Adipocyte (in vitro differentiated cells): ENCODE measurements at places on chromosomes 16 and 17.

DNA sequence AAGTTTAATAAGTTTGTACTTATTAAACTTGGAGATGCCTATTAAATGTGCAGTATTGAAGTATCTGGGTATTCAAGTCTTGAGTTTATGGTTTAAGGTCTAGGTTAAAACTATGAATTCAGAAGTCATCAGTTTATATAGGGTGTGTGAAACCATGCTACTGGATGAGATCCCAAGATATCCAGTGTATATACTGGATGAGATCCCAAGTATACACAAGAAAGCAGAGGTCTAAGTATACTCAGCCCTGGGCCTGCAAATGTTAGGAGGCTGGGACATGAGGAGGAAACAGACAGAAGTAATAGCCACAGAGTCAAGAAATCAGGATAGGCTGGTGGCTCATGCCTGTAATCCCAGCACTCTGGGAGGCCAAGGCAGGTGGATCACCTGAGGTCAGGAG, 194.4 kb upstream of the AXIN2 start:
- no peak for DNase-seq

DNA sequence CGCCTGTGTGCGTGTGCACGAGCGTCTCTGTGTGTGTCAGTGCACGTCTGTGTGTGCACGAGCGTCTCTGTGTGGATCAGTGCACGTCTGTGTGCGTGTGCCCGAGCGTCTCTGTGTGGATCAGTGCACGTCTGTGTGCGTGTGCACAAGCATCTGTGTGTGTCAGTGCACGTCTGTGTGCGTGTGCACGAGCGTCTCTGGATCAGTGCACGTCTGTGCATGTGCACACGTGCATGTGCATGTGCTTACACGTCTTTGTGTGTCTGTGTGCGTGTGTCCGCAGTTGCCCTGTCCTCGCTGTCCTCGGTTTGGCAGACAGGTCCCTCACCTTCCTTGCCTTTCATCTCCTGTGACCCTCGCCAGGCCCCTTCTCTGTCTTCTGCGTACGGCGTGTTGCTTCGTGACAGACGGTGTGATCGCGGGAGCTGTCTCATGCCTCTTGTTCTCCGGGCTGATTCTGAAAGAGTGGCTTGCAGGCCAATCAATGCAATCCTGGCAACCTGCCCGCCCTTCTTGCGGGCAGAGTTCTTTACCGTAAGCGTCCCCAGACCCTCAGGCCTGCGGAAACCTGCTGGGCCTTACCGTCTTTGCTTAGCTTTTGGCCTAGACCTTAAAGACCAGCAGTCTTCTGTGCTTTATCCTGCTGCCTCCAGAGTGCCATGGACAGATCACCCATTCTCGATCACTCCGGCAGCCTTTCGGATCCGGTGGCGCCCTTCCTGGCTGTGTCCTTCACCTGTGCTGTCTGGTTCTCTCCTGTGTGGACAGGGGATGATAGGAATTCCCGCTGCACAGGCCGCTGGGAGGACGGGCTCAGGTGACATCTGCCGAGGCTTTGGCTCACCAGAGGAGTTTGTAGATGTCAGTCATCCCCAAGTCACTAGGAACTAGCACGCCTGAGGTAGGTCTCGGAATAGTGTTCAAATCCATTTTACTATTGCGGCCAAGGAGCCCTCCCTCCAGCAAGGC, 18.5 kb downstream of the MLYCD start:
- no peak for DNase-seq

- no peak for DNase-seq
Measured at GRCh38 chr17:48347177-48347576, 82.8 kb downstream of the SKAP1 start.

DNA sequence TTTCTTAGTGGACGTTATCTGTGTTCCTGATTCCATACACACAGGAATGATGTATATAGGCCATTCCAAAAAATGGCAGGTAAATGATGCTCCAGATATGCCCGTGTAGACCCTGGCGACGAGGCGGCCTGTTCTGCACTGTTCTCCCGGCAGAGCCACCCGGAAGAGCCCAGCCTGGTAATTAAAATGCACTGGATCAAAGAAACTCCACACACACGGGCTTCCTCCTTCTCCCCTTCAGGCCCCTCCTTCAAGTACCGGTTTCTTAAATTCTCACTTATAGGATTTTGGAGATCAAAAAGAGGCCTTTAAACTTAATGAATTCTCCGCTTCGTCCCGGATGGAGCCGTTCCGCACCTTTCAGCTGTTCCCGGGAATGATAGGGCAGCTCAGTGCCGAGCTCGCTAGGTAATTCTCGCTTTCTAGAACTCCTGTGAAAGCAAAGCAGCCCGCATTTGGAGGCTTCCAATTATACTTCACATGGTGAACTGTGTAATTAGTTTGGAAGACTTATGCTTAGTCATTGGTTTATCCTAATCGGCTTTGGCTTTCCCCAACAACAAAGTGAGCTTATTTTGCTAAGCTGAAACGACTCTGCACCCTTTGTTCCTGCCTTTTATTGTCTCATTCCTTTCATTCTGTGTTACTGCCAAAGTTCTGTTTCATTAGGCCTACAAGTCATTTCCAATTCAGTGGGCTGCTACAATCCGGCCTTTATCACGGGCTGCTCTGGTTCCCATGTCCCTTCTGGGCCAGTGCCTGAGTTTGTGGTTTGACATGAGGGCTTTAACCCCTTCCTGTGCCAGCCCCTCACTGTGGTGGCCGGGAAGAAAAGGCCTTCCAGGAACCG, 150.0 kb downstream of the MSI2 start:
- DNase-seq: peak; percentile 32

DNA sequence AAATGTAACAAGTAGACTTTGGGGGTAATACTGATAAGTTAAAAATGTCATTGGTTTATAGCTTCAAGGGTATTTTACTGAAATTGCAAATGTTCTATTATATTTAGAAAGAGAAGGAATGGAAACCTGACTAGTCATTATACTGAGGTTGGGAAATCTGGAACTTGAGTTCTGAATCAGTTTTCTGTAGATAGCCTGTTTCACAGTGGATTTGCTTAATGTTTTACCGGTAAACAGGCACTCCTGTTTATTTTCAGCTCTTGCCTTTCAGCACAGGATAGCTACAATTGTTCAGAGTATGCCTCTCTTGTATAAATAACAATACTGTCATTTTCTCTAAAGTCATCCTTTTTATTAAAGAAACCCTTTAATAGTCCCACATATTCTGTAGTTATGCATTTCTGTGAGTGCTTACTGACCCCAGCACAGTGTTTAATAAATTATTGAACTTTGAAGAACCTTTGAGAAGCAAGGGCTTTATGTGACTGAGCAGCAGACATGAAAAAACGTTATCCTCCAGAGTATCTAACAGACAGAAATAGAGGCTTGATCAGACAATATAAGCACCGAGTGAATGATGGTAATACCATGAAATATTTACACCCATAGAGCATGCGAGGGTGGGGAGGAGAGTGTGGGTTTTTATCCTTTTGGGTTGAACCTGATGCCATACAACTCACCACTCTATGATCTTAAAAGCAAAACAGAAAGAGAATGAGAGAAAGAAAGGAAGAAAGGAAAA, 58.2 kb downstream of the FTO start:
- DNase-seq: peak; percentile 50

GRCh38 chr16:10981697-10982216, 37.4 kb downstream of the CLEC16A start:
- peak; percentile 25 for DNase-seq

- no peak for DNase-seq
Measured at GRCh38 chr17:58331815-58332777, 3.5 kb upstream of the TSPOAP1 start.

DNA sequence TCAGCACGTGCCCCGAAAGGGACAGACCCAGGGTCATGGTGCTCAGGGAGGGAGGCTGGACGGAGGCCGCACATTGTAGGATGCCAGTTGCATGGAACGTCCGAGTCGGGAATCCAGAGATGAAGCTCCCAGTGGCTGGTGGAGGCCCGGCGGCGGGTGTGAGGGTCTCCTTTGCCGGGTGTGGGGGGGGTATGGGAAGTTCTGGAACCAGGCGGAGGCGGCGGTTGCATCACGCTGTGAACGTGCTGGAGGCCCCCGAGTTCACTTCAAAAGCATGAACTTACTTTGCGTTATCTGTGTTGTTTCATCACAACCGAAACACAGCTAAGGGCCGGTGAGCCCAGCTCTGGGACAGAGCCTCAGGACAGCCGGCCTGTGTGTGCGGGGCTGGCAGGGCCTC, 73.4 kb upstream of the GNG13 start:
- DNase-seq: no peak

DNA sequence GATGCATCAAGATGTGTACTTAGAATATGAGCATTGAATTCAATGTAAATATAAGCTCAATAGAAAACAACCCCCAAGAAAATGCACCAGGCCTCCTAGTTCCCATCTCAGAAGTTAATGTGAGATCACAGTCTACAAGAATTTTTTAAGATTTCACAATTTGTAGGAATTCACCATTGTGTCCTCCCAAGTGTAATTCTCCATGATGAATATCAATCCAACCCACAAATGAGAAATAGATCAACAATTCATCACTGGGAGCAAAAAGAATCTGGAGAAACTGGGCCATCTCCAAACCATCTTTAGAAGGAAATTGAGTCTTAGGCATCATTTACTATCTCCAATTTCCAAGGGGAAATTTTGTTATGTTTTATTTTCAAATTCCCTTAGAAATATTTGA, 310.5 kb upstream of the GOT2 start:
- DNase-seq: no peak

GRCh38 chr16:15897834-15898254, 9.4 kb upstream of the CEP20 start:
- DNase-seq: peak; percentile 63

GRCh38 chr17:80926591-80927250, 64.9 kb upstream of the CHMP6 start:
- DNase-seq: no peak

GRCh38 chr16:47134550-47134949, 9.2 kb downstream of the NETO2 start:
- no peak for DNase-seq

DNA sequence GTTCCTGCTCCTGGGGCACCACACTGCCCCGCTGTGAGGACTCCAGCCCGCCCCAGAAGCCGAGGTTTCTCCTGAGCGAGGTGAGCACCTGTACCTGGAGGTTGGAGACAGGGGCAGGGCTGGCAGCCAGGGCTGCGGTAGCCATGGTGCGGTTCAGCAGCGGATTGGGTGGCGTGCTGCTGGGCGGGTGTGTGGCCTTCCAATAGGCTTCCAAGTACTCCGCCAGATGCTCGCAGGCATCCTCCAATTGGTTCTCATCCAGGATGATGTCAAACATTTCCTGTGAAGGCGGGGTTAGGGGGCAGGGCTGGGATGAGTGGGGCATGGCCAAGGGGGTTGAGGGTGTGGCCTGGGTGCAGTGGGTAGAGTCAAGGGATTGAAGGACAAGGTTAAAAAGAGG, 11.3 kb upstream of the ARL5C start:
- DNase-seq: no peak

- no peak for DNase-seq
Measured at GRCh38 chr17:66822009-66822408, 12.9 kb upstream of the CACNG5 start.

DNA sequence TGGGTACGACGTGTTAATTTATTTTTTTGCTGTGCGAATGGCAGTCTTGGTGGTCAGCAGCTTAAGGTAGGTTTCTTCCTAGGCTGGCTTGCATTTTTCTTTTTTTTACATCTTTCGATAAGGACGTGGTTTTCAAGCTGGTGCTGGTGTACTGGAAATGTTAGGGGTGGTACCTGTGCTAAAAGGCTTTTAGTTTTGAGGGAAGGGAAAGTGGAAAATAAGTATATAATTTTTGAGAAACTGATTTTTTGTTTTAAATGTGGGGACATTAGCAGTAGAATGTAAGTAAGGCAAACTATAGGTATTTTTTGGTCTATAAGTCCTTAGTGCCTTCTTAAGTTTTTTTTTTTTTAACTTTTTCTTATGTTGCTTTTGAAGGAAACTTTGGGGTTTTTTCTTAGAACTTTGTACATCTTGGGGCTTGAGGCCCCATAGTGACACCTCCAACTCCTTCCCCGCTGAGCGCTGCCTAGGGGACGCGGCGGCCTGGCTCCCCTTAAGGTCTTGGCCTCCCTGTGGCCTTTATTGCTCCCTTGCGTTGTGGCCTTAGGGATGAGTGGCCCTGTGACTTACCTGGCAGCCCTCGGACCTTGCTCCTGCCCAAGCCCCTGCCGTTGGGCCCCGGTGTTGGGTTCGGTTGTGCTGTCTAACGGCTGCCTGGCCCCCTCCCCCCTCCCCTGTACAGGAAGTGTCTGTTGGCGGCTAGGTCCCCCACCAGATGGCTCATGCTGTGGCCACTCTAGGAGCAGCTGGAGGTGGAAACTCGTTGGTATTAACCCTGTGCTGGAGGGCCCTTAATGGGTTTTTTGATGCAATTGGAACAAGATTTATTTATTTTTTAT, 88.0 kb upstream of the RPRML start:
- peak; percentile 94 for DNase-seq

- DNase-seq: no peak
Measured at GRCh38 chr16:50967827-50968612, 183.1 kb downstream of the SALL1 start.

DNA sequence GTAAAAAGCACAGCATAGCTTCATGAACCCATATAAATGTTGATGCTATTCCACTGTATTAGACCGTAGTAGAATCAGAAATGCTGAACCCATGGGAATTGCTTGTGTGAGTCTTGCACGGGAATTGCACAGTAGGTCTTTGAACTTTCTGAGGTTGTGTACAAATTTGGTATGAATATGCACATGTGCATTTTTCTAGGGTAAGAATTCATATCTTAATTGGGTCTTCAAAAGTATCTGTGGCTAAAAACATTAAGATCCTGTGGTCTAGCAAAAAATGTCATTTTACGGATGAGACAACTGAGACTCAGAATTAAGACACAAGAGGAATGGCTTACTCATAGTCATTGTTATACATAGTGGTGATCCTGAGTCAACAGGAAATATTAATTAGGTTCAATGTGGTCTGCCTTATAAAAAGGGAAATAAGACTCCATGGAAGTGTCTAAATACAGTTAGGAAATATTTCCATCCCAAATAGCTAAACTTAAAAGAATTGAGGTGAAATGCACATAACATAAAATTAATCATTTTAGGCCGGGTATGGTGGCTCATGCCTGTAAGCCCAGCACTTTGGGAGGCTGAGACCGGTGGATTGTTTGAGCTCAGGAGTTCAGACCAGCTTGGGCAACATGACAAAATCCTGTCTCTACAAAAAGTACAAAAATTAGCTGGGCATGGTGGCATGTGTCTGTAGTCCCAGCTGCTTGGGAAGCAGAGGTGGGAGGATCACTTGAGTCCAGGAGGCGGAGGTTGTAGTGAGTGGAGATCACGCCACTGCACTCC, 22.8 kb downstream of the TAOK1 start:
- peak; percentile 58 for DNase-seq

DNA sequence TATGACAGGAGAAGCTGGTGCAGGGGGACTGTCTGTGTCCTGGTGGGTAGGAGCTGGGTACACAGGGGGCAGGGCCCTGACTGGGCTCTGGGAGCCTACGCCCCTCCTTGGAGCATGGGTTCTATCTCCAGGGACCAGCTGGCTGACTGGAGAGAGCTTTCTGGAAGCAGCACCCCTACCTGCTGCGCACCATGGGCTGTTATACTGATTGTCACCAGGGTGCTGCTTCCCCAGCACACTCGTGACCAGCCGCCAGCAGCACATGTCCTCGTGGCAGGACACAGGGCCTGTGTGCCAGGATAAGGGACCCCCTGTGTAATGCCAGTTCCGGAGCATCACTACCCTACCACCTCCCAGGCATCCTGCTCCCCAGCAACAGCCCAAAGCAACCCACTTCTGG, 106.0 kb downstream of the AMFR start:
- no peak for DNase-seq
